ENCODE measurements at places on chromosomes 1 and 21.
A peak's percentile ranks its signal among the peaks of the same experiment; 100 is the strongest.

- DNase-seq: no peak
Observed at GRCh38 chr1:229710746-229711145, 84.7 kb downstream of the URB2 start.

DNA sequence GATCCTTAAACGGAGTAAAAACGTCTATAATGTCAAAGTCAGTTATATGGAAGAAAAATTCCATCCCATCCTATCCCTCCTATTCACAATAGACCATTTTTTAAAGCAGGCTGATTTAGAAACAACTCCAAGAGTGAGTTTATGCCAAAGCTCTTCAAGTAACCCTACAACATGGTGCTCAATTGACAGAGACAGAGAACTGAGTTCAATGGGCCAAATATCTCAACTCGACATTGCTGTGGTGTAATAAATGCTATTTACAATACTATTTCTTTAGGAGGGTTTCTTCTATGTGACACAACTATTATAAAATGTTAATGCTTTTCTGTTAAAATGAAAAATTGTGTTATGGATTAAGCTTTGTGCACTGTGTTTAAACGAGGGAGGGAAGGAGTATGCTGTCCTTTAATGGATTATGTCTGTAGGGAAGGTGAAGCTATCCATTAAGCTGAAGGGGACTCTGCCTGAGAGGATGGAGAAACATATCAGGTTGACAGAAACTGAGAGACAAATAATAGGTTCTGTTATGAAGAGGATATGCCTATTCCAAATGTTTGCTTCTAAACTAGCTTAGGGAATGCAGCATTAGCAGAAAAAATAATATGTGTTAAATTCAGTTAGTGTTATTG lies 362.5 kb upstream of the CHRM3 start:
- no peak for DNase-seq

DNA sequence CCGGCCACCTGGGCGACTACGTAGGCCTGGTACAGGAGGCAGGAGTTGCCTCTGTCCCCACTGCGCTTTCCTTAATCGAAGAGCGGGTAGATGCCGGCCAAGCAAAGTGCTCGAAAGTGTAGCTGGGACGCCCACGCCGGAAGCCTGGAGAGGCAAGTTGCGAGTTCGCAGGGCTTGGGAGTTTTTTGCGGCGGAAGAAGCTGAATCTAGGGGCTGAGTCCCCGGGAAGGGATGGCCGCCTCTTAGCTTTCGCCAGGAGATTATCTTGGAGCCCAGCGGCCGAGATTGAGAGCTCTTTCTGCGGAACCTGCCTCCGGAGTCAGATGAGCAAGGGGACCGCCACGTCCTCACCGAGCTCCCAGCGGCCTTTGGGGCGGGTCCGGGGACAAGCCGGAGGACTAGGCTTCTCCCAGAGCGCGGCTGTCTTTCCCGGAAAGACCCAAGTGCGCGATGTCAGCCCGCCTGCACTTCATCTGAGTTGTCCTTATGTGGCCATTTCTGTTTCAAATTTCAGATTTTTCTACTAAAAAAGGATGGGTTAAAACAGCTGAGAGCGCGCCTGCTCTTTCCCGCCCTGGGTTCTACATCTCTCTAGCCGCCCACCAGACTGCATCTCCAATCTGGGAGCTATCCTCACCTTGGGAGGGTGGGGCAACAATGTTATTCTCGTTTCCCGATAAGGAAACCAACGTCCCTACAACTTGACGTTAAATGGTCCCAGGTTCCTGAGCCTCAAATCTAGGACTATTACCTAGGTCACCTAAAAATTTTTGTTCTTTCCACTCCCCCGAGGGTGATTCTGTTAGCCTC lies 12.4 kb upstream of the TBX15 start:
- DNase-seq: peak; percentile 39

DNA sequence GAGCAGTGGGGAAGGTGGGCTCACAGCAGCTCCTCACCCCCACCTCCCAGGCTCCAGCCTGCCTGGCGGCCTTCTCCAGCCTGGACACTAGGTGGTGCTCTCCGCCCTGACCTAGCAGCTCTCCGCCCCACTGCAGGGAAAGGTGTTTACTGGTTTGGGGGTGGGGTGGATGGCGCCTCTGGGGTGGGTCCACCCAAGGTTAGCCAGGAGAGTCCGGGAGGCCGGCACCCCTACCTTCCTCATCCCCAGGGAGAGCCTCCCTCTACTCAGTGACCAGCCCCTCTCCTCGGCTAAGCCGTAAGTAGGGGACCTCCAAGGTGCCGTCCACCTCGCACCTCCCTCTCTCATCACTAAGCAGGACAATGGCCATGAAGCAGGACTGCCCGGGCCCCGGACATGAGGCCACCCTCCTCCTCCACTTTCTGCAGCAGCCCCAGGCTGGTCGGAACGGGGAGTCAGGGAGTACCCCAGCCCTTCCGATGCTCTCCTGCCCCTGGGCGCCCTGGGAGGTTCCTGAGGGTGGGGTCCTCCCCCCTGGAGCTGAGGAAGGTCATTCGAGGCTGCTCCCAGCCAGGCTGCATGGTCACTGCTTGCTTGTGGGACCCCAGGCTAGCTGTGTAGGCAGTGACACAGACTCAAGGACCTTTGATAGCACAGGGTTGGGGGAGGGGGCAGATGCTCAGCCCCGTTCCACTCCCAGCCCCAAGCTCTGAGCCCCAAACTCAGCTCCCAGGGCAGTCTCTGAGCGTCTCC lies 101.4 kb upstream of the VAMP3 start:
- peak; percentile 68 for DNase-seq

GRCh38 chr21:42765656-42766055 lies 112.2 kb downstream of the PDE9A start:
- DNase-seq: no peak

- no peak for DNase-seq
Observed at GRCh38 chr1:222242492-222242891, 305.4 kb downstream of the HHIPL2 start.

DNA sequence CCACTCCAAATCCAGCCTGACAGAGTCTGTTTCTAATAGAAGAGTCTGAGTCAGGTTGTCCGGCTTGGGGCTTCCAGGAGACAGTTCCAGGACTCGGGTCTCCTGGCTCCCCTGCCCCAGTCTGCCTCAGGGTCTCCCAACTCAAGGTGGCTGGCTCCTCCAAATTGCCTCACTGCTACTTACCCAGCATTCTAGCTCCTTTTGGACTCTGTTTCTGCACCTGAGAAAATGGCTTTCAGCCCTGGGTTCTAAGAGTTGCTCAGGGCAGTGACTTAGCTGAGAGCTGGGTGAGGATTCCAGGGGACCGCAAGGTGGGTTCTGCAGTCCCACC lies 5.5 kb upstream of the IGFN1 start:
- DNase-seq: no peak

- no peak for DNase-seq
Observed at GRCh38 chr1:193113258-193113991, 8.2 kb upstream of the GLRX2 start.

GRCh38 chr1:99614728-99615127 lies 31.2 kb upstream of the PALMD start:
- no peak for DNase-seq

DNA sequence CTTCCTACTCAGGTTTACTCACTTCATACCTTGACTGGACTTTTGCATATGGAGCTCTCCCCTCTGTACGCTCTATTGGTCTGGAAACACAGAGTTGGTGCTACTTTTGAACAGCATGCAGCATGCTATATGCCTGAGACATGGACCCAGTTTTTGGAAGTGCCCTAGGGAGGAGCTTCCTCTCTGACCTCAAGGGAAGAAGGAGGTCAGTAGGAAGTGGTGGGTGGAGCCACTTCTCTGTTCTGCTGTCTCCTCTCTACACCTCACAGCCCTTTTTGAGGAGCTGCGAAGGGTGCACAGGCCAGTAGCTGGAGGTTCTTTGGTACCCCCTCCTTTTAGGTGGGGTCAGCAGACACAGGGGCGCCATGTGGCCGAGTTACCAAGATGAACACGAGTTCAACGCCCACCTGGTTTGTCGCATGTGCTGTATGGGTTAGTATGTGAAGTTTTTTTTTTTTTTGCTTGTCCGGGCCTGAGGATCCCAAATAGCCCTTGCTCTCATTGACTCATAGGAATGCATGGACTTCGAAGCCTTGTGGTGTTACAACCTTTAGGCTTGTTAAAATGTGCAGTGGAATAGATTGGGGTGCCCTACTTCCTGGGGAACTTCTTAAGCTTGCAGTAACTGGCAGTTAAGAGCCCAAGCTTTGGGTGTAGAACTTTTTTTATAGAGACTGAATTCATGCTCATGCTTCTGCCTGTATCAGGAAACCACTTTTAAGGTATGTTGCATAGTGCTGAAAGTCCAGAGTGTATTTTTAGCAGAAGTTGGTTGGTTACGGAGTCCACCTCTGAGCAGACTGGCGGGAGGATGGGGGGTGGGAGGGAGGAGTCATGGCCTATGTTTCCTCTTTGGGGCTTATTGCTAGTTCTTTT lies 10.7 kb downstream of the MACF1 start:
- DNase-seq: peak; percentile 46

DNA sequence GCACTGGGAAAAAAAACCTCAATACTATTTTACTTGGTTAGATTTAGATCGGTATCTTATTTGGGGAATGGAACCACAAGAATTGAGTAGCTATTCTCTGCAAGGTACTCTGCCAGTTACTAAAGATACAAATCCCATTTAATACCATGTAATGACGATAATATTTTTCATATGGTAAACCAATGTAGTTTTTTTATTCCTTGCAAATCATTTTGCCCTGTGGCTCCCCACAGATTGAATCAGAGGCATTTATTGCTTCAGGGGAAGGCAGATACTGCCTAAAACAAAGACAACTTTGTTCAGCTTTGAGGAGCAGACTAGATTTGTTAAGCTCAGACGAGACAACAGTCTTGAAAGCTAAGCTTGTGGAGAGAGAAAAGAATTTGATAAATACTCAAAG lies 226.7 kb upstream of the RUNX1 start:
- no peak for DNase-seq

GRCh38 chr1:227766015-227766634 lies 30.9 kb downstream of the SNAP47 start:
- peak; percentile 73 for DNase-seq

GRCh38 chr1:19728413-19729145 lies 63.9 kb downstream of the HTR6 start:
- no peak for DNase-seq

DNA sequence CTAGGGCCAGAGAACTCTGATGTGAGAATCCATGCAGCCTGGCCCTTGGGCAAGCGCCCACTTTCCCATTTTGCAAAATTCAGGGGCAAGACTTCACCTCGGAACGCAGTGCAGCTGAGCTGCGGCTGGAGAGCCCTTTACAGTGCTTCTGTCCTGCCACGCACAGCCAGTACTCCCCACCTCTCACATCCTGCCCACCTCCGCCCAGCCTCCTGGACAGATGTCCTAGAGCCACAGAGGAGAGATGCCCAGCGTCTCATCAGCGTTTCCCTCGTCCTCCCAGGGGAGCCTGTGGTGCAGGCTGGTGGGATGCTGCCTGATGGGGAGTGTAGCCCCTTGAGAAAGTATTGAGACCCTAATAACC lies 29.6 kb downstream of the RUNX3 start:
- DNase-seq: peak; percentile 13

- peak; percentile 73 for DNase-seq
Observed at GRCh38 chr1:111204201-111204982, 3.9 kb upstream of the DENND2D start.

DNA sequence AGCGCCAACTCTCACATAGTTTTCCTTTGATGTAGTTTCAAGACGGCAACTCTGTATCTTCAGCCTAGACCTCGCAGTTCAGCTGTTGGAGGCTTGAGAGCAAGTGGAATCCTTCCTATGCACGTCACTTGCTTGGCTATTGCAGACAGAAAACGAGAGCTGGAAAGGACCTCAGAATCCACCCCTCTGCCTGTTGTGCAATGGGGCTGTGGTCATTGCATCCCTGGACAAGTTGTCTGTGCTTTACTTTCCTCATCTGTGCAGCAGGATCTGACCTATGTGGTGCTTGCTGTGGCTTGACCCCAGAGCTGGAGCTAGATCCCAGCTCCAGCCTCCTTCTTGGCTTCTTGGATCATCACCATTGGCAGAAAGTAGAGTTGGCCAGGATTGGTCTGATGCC lies 50.0 kb upstream of the IGSF21 start:
- DNase-seq: no peak

DNA sequence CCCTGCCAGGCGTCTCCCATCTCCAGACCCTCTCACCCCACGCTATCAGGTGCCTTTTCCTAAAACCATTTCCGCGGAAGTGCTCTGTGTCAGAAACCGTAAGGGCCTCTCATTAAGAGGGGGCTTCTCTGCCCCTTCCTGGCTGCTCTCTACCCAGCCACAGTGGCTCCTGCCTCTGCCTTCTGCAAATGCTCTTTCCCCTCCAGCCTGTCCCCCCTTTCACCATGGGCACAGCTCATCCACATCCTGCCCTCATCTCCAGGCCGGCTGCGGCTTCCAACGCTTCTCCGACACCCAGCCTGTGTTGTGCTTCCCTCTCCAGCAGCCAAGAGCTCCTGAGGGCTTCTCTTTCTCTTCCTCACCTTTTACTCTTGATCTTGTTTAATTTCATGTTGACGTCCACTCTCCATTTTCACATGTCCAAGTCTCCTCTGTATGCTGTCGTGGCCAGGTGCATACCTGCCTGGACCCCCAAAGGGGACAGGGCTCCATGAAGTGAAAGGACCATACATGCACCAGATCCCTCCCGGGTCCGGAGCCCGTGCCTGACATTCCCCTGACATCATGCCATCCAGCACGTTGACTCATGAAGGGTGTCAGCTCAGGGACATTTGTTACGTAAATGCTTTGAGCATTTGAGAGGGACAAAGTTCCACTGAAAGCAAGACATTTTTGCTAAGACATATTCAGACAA lies 306.5 kb downstream of the AJAP1 start:
- DNase-seq: no peak

GRCh38 chr1:21814241-21814918 lies 2.3 kb downstream of the LDLRAD2 start:
- peak; percentile 48 for DNase-seq

DNA sequence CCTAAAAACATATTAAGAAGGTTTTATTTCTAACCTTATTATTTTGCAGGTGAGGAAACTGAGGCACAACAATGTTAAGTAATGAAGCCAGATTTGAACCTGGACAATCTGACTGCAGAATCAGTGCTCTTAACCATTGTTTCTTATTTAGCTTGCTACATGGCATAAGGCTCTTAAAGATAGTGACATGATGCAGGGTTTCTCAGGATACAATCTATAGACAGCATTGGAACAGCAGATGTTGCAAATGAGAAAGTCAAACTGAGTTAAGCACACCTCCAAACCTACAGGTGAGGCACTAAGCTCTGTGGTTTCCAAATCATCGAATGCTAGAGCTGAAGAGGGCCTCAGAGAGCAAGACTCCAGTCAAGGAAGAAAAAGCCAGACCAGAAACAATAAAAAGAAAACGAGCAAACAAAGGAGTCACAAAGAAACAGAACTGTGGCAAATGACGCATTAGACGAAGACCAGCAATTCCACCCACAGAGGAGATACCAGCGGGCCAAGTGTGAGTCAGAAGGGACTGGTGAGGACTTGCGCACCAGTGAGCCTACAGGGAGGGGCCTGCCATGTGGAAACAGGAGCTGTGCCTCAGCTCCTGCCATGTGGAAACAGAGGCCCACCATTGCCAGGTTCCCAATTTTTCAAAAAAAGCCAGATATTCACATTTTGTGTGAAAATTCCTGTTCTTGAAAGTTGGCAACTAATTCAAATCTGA lies 14.4 kb downstream of the CD58 start:
- peak; percentile 87 for DNase-seq
